ENCODE measurements at places on chromosomes 1 and 21. TPM values are rescaled to one million over a fixed set of nuclear protein-coding genes. Genes with fewer than 3 reads are reported as not detected.

DNA sequence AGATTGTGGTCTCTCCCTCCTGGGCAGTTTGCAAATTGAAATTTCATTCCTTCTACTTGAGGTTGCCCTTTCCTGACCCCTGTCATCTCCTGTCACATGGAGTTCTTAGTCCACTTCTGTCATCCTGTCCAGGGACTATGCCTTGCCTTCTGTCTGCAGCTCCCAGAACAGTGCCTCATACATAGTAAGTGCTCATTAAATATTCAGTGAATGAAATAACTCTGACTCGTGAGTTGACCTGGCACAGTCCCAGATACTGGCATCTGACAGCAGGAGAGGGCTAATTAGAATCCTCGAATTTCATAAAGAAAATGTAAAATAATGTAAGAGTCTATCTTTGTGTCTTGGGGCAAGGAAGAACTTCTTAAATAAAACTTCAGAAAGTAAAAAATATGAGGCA is 50.8 kb downstream of the CNIH3 start:
- DNase-seq, result no peak

CELA3B gene
- 1.4 TPM for total RNA-seq

DNA sequence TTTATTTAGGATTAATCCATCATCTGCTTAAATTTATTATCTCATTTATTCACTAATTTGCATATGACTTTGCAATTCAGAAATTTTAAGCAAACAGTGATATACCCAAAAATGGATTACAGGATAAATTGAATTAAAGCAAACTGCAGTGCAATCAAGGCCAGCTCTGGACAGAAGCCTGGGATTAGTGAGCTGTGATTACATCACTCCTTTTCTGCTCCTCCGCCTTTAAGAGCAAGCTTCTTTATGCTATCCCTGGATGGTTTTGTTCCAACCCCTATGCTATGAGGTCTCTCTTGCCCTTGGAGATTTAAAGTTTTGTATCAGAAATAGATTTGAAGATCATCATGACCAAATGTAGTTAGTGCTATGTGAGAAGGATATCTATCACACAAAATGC is 32.6 kb downstream of the GPR52 start:
- DNase-seq, result no peak

- DNase-seq, result no peak
Measured at GRCh38 chr21:18493422-18493821, 89.8 kb upstream of the TMPRSS15 start.

- peak; percentile 81 for DNase-seq
Measured at GRCh38 chr1:202589190-202589930, 120.9 kb downstream of the SYT2 start.

S100A11 gene
- 46.1 TPM for total RNA-seq

GRCh38 chr21:21102896-21103295 is 104.7 kb downstream of the NCAM2 start:
- DNase-seq, result no peak

DNA sequence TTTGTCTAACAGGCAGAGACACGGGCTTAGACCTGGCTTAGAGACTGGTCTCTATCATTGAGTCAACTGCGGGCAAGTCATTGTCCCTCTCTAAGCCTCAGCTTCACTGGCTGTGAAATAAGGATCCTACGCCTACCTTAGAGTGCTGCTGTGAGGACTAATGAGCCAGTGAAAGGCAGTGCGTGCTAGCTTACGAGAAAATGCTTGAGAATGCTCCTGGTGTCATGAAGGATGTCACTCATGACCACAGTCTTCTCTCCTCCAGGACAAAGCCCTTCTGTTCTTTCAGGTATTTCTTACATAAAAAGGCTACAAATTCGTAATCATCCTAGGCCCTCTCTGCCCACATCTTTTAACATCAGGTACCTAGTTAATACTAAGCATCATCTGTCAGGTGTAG is 16.5 kb upstream of the A3GALT2 start:
- DNase-seq, result no peak

All from heart right ventricle (tissue), 16 donors.